ENCODE measurements at places on chromosomes 5 and 9. TPM values are rescaled to one million over a fixed set of nuclear protein-coding genes. Genes with fewer than 3 reads are reported as not detected.

- H3K4me3 ChIP-seq: no peak overlapping the region
- no peaks in the 10 kb centered on the region for H3K36me3 ChIP-seq
- H3K4me1 ChIP-seq: no peaks in the 10 kb centered on the region
- DNase-seq: no peak
- H3K27me3 ChIP-seq: no peaks in the 10 kb centered on the region
Measured at GRCh38 chr5:126615286-126615685, 14.5 kb downstream of the PHAX start.

DNA sequence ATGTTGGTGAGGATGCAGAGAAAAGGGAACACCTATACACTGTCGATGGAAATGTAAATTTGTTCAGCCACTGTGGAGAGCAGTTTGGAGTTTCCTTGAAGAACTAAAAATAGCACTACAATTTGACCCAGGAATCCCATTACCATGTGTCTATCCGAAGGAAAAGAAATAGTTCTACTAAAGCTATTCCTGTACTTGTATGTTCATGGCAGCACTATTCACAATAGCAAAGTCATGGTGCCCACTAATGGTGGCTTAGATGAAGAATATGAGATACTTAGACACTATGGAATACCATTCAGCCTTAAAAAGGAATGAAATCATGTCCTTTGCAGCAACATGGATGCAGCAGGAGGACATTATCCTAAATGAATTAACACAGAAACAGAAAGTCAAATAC lies 50.2 kb upstream of the CAST start:
- no peak for DNase-seq
- no peaks in the 10 kb centered on the region for H3K36me3 ChIP-seq
- no peak overlapping the region for H3K27ac ChIP-seq
- H3K4me3 ChIP-seq: no peak overlapping the region
- H3K4me1 ChIP-seq: peaks cover 10% of the 10 kb centered on the region

GRCh38 chr5:145681686-145682085 lies 153.5 kb downstream of the PRELID2 start:
- no peak overlapping the region for H3K27ac ChIP-seq
- H3K4me1 ChIP-seq: no peaks in the 10 kb centered on the region
- peak; percentile 74 for DNase-seq
- H3K4me3 ChIP-seq: no peak overlapping the region
- no peaks in the 10 kb centered on the region for H3K36me3 ChIP-seq

GRCh38 chr5:59104400-59105127 lies 521.7 kb downstream of the RAB3C start:
- H3K4me1 ChIP-seq: peaks cover 6% of the 10 kb centered on the region
- no peak overlapping the region for H3K4me3 ChIP-seq
- no peaks in the 10 kb centered on the region for H3K27me3 ChIP-seq
- no peaks in the 10 kb centered on the region for H3K36me3 ChIP-seq
- DNase-seq: no peak
- H3K27ac ChIP-seq: no peak overlapping the region

DNA sequence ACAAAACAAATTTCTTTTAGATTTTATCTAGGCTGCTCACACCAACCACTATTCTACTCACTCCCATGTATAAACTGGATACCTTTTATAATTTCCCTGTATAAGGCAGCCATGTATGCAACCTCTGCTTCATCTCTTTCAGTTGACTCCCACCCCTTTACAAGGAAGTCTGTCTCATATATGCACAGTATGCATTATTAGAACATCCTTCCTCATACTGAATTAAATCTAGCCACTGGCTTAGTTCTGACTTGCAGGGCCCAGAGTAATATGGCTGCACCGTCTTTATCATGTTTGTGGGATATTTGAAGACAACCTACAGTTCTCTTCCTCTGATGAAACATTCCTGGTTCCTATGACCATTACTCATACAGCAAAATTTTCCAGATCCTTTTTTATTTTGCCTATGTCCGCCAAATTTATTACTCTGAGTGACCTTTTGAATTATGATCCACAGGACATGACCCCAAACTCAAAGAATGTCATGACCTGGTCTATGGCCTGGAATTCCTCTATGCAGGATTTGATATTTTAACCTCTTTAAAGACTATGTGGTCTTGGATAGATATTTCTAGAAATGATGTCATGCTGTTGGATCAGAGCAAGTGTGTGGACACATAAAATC lies 76.6 kb upstream of the ITGA1 start:
- no peaks in the 10 kb centered on the region for H3K27me3 ChIP-seq
- no peak overlapping the region for H3K27ac ChIP-seq
- H3K4me1 ChIP-seq: no peaks in the 10 kb centered on the region
- DNase-seq: no peak
- no peaks in the 10 kb centered on the region for H3K36me3 ChIP-seq

GRCh38 chr5:57900381-57900944 lies 417.9 kb upstream of the ACTBL2 start:
- H3K36me3 ChIP-seq: no peaks in the 10 kb centered on the region
- DNase-seq: no peak
- H3K4me3 ChIP-seq: no peak overlapping the region
- H3K4me1 ChIP-seq: no peaks in the 10 kb centered on the region

GRCh38 chr9:76733096-76733495 lies 31.1 kb upstream of the PCA3 start:
- H3K4me3 ChIP-seq: no peak overlapping the region
- no peaks in the 10 kb centered on the region for H3K27me3 ChIP-seq
- DNase-seq: no peak

- H3K27me3 ChIP-seq: no peaks in the 10 kb centered on the region
- H3K27ac ChIP-seq: no peak overlapping the region
- peaks cover 6% of the 10 kb centered on the region for H3K4me1 ChIP-seq
- H3K36me3 ChIP-seq: no peaks in the 10 kb centered on the region
Measured at GRCh38 chr9:16145196-16145950, 592.5 kb downstream of the CCDC171 start.

DNA sequence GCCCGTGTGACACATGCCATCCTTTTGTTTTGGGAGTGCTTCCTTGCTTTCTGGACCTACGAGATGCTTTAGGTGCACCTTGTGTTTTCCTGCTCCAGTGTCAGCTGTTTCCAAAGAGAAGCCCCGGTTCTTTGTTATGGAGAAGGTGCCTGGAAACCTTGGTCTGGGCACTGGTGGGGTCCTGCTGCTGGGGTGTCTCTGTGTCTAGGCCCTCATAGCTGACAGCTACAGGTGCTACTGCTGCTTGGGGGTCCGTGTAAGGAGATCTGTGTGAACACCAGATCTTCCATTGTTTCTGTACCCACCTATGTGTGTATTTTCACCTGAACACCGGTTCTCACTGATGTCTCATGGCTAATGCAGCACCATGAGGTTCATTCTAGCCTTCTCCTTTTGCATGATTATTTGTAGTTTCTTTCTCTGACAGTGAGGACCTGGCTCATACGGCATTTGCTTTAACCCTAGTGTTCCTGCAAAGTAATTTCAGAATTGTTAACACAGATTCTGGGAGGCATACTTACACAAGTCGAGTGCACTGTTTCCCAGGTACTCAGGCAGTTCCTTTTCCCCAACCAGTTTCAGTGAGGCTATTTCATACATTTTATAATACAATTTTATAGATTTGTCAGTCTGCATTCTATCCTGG lies 13.2 kb upstream of the FAM120AOS start:
- H3K4me3 ChIP-seq: no peak overlapping the region
- H3K36me3 ChIP-seq: no peaks in the 10 kb centered on the region
- H3K27me3 ChIP-seq: no peaks in the 10 kb centered on the region

DNA sequence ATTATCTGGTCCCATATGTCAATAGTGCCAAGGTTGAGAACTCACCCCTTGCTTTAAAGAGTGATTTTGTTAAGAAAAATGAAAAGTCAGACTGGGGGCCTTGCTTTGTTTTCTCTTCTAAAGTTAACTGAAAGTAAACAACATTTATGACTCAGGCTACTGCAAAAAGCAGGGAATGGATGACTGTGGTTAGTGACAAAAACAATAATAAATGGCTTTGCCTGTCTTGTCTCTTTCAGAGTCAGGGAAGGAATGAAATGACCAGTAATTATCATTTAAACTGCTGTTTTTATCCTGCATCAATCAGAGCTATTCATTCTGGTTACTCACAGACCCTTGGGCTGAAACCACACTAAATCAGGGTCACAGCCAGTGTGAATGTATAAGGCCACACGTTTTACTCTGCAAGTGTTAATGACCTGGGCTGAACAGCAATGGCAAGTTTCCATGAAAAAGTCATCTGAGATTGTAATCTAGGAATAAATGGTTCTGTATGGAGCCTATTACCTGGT lies 112.2 kb downstream of the ZNF608 start:
- H3K36me3 ChIP-seq: peaks cover 16% of the 10 kb centered on the region
- DNase-seq: no peak
- H3K27ac ChIP-seq: no peak overlapping the region

The PCDHGB3 gene
- 0.74 TPM for total RNA-seq
